ENCODE measurements at places on chromosomes 5 and 9. TPM values are rescaled to one million over a fixed set of nuclear protein-coding genes. Genes with fewer than 3 reads are reported as not detected.
A peak's percentile ranks its signal among the peaks of the same experiment; 100 is the strongest.

- peak; percentile 62 for DNase-seq
These were observed 103.1 kb upstream of the DMRT1 start for GRCh38 chr9:738209-738915.

DNA sequence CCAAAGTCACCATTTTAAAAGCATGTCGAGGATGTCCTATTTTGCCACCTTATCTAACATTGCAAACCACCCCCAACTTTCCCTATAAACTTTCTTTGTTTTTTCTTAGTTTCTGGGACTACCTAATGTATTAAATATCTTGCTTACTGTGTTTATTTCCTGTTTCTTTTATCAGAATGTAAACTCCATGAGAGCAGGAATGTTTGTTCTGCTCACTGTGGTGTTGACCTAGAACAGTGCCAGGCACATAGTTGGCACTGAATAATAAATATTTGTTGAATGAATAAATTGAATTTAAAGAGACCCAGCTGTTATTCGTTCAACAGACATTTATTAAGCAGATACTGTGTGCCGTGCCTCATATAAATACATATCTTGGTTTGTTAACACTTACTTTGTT, 35.2 kb downstream of the MACIR start:
- DNase-seq = no peak

DNA sequence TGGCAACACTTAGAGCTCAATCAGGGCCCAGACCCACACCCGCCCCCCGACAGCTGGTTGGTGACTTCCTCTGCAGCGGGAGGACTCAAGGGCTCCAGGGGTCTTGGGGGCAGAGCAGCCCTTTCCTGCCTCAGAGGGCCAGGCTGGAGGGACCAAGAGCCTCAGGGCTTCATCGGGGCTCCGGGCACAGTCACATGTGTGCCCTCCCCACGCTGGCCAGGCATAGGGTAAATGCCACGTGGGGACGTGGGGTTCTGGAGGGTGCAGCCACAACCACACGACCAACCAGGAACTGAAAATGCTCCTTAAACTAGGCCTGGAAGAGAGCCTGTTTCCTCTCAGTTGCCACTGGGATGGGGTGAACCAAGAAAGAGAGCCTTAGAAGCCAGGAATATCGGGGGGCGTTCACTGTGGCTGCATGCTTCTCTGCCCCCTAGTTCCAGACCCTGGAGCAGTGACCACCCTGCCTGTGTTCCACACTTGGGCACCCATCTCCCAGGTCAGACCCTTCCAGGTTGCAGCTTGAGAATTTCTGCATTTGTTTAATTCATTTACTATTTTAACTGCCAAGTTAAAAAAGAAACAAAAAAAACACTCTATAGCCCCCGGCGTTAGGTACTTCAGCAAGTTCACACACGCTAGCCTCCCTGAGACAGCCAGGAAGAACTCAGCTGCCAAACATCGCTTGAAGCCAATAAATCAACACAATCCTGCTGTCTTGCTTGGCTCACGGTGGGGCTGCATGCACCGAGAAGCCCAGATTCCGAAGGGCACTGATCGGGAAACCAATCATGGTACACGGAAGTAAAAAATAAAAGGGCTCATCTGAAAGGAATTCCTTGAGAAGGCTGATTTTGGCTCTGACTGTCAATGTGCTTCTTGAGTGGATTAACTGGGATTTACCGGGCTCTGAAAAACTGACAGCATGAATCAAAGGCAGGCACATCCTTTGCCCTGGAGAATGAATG, 56.1 kb upstream of the PHYKPL start:
- peak; percentile 57 for DNase-seq

- DNase-seq = no peak
These were observed 1991.3 kb upstream of the C9orf72 start for GRCh38 chr9:29564564-29564963.

SLC1A1 gene
- total RNA-seq = 5.0 TPM

DNA sequence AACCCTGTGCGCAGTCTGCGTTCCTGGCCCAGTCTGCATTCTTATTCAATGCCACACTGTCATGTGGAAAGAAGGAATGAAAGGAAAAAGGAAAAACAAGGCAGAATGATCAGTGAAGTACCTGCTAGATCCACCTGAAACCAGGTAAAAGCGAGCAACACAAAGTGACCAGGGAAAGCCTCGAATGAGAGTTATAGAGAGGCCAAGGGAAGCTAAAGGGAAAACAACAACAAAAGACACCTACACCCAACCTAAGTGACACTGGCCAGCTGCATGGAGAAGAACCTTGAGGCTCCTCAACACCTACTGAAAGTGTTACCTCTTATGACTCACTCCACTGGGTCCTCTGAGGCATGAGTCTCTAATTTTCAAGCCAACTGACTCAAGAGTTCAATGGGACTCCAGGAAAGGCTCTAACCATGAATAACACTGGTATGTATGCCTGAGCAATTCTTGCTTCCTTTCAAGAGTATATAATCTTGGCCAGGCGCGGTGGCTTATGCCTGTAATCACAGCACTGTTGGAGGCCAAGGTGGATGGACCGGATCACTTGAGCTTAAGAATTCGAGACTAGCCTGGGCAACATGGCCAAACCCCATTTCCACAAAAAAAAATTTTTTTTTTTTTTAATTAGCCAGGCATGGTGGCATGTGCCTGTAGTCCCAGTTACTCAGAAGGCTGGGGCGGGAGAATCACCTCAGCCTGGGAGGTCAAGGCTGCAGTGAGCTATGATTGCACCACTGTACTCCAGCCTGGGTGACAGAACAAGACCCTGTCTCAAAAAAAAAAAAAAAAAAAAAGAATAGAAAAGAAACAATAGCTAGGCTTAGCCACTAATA, 29.0 kb downstream of the MTMR12 start:
- no peak for DNase-seq

- DNase-seq = no peak
These were observed 539.1 kb downstream of the CDK5RAP2 start for GRCh38 chr9:120040896-120041295.

- DNase-seq = no peak
These were observed 113.5 kb upstream of the MRPS30 start for GRCh38 chr5:44695259-44695658.
